ENCODE measurements at places on chromosomes 7 and 10.

- DNase-seq: no peak
Measured at GRCh38 chr7:139889186-139889871, 60.3 kb downstream of the TBXAS1 start.

- DNase-seq: no peak
Measured at GRCh38 chr10:73887294-73888039, 13.1 kb upstream of the CAMK2G start.

DNA sequence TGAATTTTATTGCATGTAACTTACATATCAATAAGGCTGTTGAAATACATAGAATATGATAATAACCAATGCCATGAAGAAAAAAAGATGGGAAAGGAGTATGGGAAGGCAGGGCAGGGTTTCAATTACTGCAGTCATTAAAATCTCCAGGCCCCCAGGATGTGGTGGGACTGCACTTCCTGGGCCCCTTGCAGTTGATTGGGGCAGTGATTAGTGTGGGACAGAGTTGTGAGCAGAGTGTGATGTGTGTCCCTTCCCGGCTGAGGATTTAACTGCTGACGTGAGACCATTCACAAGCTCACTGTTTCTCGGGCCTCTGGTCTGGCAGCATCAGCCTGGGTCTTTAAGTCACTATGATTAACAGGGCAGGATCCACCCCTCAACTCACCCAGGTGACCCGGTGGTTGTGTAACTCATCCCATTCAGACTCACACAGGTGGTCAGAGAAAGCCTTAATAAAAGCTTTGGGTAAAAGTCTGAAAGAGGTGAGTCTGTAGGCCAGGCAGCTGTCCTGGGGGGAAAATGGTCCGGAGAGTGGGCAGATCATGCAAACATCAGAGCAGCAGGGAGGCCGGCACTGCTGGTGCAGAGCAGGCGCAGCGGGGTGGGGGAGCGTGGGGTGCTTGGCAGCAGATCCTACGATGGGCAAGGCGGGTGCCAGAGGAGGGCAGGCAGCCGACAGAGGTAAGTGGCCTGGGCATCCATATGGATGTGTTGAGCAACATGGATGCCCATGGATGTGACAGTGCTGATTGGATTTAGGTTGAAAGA is 36.3 kb upstream of the WDFY4 start:
- no peak for DNase-seq

GRCh38 chr7:109699661-109700060 is 1130.0 kb downstream of the DNAJB9 start:
- no peak for DNase-seq

DNA sequence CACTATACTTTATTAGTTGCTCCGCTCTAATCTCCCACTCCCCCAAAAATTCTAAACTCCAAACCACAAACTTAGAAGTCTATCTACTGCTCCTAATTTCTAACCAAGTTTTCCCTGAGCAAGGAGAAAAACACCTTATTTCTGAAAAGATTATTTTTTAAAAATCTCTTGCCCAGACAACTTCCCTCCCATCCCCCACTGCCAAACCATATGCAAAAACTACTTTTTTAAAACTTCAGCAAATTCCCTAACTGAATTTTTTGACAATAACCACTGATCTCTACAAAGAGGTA is 1.9 kb downstream of the UBE2H start:
- DNase-seq: no peak

- DNase-seq: no peak
Measured at GRCh38 chr7:123460616-123461015, 73.8 kb downstream of the IQUB start.

DNA sequence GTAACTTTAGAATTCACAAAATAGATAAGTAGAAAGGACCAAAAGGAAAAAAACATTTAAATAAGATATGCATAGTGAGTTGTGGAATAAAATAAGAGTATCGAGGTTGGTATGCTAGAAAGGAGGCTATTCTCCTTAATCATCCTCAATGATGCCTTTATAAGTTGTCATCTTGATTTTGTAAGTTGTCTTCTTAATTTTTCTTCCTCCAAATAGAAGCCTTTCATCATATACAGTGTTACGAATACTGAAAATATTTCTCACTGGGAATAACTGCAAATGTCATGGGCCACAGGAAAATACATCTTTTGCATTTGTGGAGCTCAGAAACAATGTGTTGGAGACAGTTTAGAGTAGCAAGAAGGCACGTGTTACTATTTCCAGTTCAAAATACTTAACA is 31.5 kb upstream of the PRTFDC1 start:
- no peak for DNase-seq

- DNase-seq: no peak
Measured at GRCh38 chr10:65571011-65571570, 1354.7 kb upstream of the LRRTM3 start.

DNA sequence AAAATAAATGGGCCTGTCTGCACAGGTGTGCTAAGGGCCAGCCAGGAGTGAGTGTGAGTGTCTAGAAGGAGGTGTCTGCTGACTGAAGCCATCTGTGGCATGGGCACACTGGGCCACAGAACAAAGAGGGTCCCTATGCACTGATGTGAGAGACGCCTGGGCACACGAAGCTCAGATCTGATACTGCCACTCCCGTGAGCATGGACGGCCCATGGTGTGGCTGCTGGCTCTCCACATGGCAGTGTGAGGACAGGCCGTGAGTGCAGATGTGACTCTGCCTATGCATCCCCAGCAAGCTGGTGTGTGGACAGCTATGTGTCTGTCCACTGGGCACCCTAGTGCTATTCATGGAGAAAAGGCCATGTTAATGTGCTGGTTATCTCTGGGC is 12.8 kb upstream of the MYL7 start:
- DNase-seq: no peak

GRCh38 chr10:131961047-131961776 is 20.5 kb downstream of the BNIP3 start:
- DNase-seq: no peak

DNA sequence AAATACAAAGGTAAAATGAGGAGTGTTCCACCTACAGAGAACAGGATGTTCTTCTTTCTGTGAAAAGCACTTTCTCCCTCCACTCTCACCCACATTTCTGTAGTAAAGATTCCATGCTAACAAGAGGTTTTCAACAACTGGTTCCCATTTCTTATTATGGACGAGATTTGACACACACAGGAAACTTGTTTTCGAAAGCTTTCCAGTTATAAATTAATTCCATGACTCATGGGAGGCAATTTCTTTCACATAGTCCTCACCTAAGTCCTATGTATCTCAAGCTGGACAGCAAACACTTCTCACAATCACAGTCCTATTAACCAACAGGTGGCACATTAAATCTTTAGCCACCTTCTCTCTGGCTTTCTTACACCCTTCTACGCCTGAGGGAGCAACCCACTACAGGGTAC is 24.5 kb downstream of the RAPGEF5 start:
- no peak for DNase-seq

DNA sequence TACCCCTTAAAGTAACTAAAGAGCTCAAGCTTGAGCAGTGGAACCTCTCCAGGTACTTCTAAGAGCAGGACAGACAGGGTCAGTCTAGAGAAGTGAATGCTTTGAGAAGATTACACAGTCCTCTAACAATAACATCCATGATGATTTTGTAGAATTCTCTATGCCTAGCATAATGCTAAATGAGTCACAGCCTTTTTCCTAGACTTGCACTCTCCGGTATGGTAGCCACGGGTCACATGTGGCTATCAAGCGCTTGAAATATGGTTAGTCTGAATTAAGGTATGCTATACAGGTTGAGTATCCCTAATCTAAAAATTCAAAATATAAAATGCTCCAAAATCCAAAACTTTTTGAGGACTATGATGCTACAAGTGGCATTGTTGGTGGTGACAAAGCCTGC is 166.6 kb upstream of the MKLN1 start:
- DNase-seq: no peak

DNA sequence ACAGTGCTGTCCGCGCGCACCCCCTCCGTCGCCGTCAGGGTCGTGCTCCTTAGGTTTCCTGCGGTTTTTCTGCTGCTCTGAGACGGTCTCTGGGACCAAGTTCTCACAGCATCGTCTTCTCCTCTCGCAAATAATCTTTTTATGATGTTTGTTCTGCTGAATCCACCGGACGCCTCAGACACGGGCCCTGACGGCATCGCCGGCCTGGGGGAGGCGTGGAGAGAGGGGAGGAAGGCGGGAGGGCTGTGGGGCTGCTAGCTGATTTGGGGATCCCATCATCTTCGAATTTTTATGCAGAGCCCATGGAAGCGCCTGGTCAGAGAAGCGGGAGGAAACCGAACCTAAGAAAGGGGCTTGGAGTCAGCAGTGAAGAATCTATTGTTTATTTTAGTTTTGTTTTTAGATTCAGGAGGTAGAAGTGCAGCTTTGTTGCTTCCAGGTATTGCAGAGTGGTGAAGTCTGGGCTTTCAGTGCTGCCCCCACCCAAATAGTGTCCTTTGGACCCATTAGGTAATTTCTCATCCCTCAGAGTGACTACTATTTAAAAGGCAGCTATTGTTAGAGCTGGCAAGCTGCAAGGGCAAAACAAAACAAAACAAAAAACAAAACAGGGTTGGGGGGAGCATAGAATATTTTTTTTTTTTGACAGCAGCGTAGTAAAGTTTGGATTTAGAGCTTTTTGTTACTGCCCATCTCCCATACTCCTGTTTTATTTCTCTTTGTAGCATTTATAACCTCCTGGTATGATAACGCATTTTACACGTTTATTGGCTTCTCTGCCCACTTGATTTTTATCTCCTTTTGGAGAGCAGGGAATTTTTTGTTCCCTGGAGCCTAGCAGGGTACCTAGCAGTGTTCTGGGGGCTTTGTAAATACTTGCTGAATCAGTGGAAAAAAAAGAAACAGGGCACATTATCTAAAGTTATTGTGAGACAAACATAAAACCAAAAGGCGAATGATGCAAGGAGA is 92.6 kb downstream of the SPAG6 start:
- DNase-seq: peak; percentile 43

- no peak for DNase-seq
Measured at GRCh38 chr7:22569586-22570321, 69.8 kb upstream of the STEAP1B start.

GRCh38 chr7:117014673-117015133 is 61.4 kb downstream of the ST7 start:
- DNase-seq: no peak

DNA sequence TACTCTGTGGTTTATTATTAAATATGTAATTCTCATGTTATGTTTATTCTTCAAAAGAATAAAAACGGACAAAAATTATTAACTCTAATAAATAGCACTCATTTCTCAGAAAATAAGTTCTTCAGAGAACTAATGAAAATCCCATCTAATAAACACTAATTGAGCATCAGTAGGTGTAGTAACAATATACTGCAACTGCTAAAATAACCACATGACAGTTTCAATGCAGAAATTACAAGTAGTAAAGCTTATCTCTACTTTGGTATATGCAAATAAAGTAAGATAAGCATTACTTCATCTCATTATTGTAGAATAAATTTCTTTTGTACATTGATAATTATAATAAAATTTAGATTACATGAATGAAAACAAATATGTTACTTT is 56.4 kb upstream of the DKK1 start:
- no peak for DNase-seq

GRCh38 chr10:88179831-88180230 is 316.4 kb downstream of the PTEN start:
- DNase-seq: no peak

DNA sequence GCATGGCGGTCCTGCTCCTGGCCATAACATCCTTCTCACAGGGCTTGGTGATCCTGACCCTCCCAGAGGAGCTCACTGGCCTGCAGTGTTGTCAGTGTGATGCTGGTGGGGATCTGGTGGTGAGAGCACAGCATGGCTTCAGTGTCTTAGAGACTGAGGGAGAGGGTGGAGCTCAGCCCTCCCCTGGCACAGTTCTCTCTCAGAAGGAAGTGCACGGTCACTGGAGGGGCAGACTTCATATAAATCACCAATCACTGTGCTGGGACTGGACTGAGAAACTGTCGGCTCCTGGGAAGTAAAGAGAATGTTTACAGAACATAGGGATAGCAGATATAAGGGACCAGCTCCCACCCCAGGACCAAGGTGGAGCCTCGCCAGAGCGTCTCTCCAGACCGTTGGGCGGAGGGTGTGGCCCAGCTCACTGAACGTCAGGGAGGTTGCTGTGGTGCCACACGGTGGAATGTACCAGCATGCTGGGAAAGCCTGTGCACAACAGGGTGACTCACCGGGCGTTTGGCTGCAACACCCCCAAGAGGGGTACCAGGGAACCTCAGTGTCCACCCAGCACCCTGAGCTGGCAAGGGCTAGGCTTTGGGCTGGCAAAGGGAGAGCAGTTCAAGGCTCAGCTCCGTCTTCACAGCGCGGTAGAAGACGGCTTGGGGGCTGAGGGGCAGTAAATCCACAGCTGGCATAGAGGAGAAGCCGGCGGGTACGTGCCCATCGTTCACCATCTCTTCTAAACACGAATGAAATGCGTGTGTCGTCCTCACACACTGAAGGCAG is 8.8 kb upstream of the GET4 start:
- DNase-seq: no peak

- DNase-seq: no peak
Measured at GRCh38 chr7:10790910-10791309, 182.8 kb upstream of the PHF14 start.

GRCh38 chr10:121069061-121069850 is 218.1 kb downstream of the WDR11 start:
- no peak for DNase-seq

GRCh38 chr10:92727550-92727949 is 37.8 kb downstream of the HHEX start:
- no peak for DNase-seq

- no peak for DNase-seq
Measured at GRCh38 chr10:3904419-3904960, 119.5 kb upstream of the KLF6 start.

GRCh38 chr10:31215052-31215451 is 104.0 kb upstream of the ZEB1 start:
- DNase-seq: no peak

- no peak for DNase-seq
Measured at GRCh38 chr7:64881461-64882287, 21.4 kb upstream of the ZNF273 start.

- DNase-seq: no peak
Measured at GRCh38 chr10:48332166-48332870, 25.8 kb downstream of the MAPK8 start.

GRCh38 chr7:262251-262572 is 27.8 kb upstream of the FOXL3 start:
- DNase-seq: no peak

GRCh38 chr10:127275793-127276450 is 79.5 kb upstream of the INSYN2A start:
- DNase-seq: no peak

DNA sequence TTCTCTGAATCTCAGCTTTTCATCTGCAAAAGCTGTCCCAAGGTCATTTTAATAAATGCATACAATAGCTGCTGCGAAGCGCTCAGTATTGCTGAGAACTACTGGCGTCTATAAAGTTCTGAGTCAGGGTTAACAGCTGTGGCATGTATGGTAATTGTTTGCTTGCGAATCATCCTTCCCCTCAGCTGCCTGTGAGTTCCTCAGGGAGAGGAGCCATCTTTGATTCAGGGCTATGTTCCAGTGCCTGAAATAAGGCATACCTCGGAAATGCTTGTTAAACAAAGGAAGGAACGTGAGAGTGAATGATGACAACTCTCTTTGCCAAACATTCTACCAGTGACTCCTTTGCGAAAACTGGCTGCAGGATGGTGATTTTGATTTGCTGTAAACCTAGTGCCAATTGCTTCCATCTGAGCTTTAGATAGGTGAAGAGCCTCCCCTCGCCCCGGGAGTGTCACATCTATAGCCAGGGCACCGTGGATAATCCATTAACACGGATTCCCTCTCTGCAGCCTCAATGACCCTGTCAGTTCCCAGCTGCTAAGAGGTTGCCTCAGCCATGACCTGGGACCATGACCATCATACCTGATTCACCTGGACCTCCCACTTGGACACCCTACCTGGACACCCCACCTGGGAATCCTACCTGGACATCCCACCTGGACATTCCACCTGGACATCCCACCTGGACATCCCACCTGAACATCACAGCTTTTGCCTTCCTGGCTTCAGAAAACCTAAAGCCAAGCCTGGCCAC is 39.6 kb downstream of the GPRIN2 start:
- no peak for DNase-seq
